ENCODE measurements at places on chromosomes 6 and 20. TPM values are rescaled to one million over a fixed set of nuclear protein-coding genes. Genes with fewer than 3 reads are reported as not detected.

DNA sequence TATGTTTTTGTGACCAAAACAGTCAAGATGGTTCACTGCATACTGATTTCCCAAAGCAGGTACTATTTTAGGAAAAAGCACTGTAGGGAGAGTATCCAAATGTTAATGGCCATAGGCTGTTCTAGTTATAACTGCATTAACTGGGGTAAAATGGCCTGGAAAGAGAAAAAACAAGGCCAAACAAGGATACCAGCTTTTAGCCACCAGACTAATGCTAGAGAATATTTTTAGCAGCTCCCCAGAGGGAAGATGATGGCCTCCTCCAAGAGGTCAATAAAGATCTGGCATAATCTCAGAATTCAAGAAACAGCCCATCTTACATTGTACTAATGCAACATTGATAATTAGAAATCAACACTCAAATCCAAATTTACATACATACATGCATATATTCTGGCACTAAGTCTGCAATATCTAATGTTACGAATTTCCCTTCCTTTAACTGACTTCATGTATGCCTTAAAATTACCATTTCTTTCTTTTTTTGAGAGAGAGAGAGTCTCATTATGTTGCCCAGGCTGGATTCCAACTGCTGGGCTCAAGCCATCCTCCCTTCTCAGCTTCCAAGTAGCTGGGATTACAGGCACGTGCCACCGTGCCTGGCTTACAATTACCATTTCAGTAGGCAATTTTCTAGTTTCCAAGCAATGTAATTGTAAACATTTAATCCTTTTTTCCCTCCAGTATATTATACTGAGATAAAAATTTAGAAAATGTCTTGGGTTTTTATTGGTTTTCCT lies 9.3 kb downstream of the COX7A2 start:
- no peak for DNase-seq

GRCh38 chr6:133918208-133918930 lies 29.5 kb downstream of the TCF21 start:
- DNase-seq = no peak

Gene C4B
- 22.3 TPM for polyA plus RNA-seq

Gene LHFPL5
- polyA plus RNA-seq = not detected

Gene TMEM200A
- 27.8 TPM for polyA plus RNA-seq

- DNase-seq = no peak
Observed at GRCh38 chr6:150394899-150395295, 26.1 kb downstream of the IYD start.

DNA sequence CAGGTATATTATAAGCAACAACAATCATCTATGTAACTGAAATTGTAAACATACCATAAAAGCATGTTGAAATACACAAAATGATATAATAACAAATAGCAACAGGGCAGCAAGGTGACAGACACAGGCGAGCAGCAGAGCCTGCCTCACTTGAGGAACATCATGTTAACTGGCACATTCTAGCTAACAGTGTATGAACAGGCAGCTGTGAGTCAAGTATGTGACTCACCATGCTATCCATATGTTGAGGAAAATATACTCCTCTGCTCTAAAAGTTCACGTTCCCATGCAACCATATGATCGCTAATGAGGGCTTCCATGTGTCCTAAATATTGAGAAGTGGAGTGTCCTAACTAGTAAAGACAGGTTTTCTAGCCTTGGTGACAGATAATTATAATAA lies 18.4 kb downstream of the SERAC1 start:
- DNase-seq = no peak

- DNase-seq = no peak
Observed at GRCh38 chr6:80544555-80544954, 438.1 kb downstream of the BCKDHB start.

Gene RAB23
- polyA plus RNA-seq = 42.0 TPM

Gene CCND3
- 25.9 TPM for polyA plus RNA-seq

Gene KCNS1
- polyA plus RNA-seq = 0.55 TPM

Gene PLCB1
- 39.2 TPM for polyA plus RNA-seq

Gene FBXL4
- polyA plus RNA-seq = 30.2 TPM

DNA sequence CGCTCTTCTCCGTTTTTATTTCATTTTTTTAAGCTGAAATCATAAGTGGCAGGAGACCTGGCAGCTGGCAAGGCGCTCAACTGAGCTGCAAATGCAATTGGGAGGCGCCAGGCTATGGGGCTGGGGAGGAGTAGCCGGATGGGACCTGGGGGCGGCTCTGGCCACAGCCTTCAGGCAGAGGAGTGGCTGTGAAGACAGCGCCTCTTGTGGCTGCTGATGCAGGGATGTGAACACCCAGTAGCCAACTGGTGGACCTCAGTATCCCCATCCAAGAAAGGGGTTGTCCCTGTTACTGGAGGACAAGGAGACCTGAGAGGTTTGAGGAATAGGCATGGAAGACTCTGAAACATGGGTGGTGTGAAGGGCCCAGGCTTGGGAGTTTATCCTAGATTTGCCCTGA lies 12.6 kb downstream of the KCNK17 start:
- no peak for DNase-seq

- DNase-seq = no peak
Observed at GRCh38 chr20:19129976-19130612, 82.3 kb upstream of the SLC24A3 start.

GRCh38 chr20:62642666-62643520 lies 590 bp downstream of the SLCO4A1 start:
- DNase-seq = no peak

DNA sequence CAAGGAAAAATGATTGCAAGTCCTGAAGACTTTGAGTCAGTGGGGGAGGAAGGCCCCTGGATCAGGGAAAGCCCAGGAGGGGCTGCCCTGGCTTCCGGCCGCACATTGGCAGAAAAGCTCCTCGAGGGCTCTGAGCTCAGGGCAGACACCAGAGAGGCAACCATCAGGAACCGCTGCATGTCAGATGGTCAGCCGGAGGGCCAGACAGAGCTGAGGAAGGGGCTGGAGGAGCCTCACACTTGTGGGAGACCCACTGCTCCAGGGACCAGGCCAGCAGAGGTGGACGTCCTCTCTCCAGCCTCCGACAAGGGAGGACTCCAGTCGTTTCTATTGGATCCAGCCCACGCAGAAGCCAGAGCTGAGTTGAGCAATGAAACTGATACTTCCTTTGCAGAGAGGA lies 30.2 kb upstream of the AAR2 start:
- DNase-seq = no peak

GRCh38 chr6:17473554-17473953 lies 80.2 kb downstream of the CAP2 start:
- peak; percentile 66 for DNase-seq

- no peak for DNase-seq
Observed at GRCh38 chr20:35893942-35894341, 60.4 kb downstream of the SCAND1 start.

- no peak for DNase-seq
Observed at GRCh38 chr6:17032590-17032987, 69.3 kb upstream of the STMND1 start.

- DNase-seq = peak; percentile 73
Observed at GRCh38 chr6:156848533-156848932, 71.4 kb downstream of the ARID1B start.

GRCh38 chr6:30618270-30618797 lies 694 bp downstream of the MRPS18B start:
- no peak for DNase-seq

- no peak for DNase-seq
Observed at GRCh38 chr6:100952006-100952405, 70.9 kb upstream of the ASCC3 start.

Gene LCA5
- polyA plus RNA-seq = 11.0 TPM

GRCh38 chr20:58361481-58362205 lies 27.4 kb upstream of the VAPB start:
- DNase-seq = no peak

DNA sequence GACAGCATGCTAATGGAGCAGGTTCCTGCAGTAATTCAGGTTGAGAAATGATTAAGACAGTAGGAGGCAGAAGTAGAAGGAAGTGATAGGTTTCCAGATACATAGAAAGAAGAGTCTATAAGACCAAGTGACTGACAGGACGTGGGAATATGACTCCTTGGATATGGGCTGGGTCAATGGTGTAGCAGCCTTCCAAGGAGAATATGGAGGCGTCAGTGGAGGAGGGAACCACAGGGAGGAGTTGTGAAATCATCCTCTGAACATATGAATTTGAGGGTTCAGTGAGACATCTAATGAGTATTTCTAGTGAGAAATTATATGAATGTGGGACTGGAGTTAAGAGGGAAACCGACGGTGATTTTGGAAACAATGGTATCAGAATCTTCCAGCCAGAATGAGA lies 43.3 kb downstream of the NUDT3 start:
- DNase-seq = no peak

Gene HDGFL1
- polyA plus RNA-seq = not detected

GRCh38 chr6:17987447-17987696 lies at the start of gene KIF13A:
KIF13A (minus strand) TSS chr6:17987635; CDS start chr6:17987463, 172 bp downstream.
- no peak for DNase-seq

DNA sequence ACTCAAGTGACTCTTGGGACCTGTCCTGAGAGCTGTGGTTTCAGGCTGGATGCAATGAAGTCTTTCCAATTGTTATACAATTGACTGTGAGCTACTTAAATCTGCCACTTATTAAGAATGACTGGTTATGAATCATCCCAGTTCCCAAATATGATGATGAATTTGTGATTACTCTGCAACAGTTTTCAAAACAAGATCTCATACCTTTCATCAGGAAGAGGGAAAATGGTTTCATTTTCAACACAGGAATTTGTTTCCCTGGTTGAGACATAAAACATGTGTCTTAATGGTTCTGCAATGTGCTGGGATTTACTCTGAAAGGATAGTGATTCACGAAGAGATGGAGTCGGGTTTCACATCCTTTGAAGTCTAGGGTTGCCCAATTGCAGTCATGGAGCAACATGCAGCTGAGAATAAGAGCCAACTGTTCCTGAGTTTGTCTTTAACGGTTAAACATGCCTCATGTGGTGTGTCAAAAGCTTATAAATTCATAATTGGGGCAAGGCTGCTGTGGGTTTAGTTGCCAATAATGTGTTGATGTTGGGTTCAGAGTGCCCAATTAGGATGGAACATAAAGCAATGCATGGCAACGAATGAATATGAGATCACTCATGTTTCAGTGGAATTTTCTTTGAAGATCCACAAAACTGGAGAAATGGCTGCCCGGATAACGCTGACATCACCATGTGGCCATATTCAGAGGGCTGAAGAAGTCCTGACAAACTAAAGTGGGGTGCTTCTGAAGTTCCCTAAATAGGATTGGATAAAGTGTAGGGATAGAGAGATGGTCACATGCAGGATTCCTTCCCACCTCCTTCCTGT lies 41.0 kb downstream of the CYP24A1 start:
- peak; percentile 71 for DNase-seq

GRCh38 chr20:34512266-34512954 lies 3.8 kb upstream of the DYNLRB1 start:
- DNase-seq = no peak

DNA sequence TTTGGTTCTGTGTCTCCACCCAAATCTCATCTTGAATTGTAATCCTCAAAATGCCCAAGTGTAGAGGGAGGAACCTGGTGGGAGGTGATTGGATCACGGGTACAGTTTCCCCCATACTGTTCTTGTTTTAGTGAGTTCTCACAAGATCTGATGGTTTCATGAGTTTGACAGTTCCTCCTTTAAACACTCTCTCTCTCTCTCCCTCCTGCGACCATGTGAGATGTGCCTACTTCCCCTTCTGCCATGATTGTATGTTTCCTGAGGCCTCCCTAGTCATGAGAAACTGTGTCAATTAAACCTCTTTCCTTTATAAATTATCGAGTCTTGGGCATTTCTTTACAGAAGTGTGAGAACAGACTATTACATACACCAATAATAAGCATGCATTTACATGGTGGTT lies 12.1 kb upstream of the EYS start:
- DNase-seq = no peak

- DNase-seq = peak; percentile 81
Observed at GRCh38 chr6:27518881-27519795, 46.2 kb upstream of the ZNF184 start.

Gene WFDC2
- polyA plus RNA-seq = 164 TPM

DNA sequence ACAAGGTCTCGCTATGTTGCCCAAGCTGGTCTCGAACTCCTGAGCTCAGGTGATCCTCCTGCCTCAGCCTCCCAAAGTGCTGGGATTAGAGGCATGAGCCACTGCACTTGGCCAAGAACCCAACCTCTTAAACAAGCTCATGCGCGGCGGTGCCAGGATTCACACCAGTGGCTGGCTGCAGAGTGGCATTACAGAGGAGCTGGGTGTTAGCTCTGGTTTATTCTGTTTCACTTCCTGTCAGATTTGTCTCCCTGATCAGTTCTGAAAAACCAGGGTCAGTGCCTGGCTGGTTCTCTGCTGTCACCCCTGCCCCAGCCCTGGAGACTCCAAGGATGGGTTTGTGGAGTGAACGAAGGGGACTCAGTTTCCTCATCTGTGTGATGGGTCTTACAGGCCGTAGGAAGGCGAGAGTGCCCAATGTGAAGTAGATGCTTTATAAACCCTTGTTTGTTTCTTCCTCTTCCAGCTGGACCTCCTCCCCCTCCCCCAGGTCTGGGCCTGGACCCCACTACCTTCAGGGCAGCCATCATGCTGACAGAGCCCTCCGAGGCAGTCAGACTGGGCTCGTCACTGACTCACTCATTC lies 63.4 kb downstream of the UBE2V1 start:
- no peak for DNase-seq

GRCh38 chr6:152207915-152208714 lies 400.6 kb downstream of the ESR1 start:
- no peak for DNase-seq

DNA sequence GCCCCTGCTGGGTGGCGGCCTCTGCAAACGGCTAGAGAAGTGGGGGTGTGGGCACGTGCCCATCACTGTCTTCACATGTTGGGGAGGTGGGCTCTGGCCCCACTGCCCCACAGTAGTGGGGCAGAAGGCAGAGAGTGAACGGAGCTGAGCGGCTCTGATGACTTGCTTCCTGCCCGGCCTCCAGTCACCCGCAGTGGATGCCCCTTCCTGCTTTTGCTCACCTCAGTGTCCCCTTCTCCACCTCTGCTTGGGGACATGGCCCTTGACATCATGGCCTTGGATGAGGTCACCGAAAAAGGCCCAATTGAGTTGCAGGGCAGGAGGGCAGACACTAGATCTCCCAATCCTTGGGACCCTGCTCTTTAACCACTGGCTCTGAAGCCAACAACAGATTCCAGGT lies 40.1 kb downstream of the KCNK5 start:
- no peak for DNase-seq

Gene ZBTB24
- 17.4 TPM for polyA plus RNA-seq

- DNase-seq = peak; percentile 33
Observed at GRCh38 chr6:56370127-56370540, 122.8 kb upstream of the COL21A1 start.

DNA sequence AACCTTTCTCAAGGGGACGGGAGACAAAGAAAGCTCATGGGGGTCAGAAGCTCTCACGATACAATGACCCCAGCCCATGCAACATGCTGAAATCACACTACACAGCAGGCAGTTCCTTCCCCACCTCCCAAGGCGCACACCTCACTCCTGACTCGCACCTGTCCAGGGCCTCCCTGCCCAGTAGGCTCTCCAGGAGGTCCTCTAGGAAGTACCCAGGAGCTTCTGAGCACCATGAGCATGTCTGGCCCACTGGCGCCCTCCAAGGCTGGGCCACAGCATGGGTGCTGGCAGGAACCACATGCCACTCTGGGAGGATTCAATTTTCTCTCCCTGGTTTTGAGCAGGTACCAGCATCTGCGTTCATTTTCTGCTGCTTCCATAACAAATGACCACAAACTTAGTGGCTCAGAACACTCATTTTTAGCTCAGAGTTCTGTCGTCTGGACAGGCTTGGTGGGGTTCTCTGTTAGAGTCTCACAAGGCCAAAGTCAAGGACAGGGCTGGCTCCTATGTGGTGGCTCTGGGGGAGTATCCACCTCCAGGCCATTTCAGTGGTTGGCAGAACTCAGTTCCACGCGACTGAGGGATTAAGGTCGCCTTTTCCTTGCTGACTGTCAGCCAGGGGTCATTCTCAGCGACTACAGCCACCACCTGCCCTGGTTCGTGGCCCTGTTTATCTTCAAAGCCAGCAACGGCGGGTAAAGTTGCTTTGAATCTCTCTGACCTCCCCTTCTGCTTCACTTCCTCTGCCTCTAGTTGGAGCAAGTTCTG lies 32.7 kb downstream of the ACSS1 start:
- DNase-seq = no peak

All from left kidney (tissue), 8 donors.